ENCODE measurements at places on chromosomes 6 and 20. TPM values are rescaled to one million over a fixed set of nuclear protein-coding genes. Genes with fewer than 3 reads are reported as not detected.

The CASS4 gene
- polyA plus RNA-seq: 65.8 TPM

DNA sequence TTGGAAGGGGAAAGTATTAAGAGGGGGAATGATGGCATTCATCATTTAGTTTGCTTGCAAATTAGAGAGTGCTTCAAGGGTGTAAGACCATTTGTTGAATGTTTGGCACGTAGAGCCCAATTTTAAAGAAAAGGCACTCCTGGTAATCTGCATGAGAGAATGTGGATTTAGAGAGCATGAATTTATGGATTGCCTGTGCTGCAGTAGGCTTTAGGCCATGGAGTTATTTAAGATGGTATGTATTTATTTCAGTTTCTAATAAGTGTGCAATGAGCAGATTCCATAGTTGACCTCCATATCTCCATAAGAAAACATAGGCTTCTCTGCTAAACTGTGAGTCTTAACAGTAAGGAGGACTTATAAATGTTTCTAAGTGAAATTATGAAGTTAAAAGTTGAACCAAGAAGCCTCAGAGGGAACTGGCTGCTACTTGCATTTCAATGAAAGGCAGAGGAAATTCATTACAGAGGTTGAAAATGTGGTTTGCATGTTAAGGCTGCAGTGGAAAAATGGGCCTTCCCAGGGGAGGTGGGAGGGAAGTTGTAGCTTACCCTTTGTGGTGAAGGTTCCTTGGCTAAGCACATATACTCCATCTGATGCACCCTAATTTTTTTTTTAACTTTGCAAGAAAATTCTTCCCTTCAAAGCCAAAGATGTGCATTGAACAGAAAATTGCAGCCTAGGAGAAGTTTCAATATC, 134.2 kb downstream of the CARMIL1 start:
- DNase-seq: no peak

GRCh38 chr20:32804817-32805216, 14.9 kb upstream of the MAPRE1 start:
- no peak for DNase-seq

DNA sequence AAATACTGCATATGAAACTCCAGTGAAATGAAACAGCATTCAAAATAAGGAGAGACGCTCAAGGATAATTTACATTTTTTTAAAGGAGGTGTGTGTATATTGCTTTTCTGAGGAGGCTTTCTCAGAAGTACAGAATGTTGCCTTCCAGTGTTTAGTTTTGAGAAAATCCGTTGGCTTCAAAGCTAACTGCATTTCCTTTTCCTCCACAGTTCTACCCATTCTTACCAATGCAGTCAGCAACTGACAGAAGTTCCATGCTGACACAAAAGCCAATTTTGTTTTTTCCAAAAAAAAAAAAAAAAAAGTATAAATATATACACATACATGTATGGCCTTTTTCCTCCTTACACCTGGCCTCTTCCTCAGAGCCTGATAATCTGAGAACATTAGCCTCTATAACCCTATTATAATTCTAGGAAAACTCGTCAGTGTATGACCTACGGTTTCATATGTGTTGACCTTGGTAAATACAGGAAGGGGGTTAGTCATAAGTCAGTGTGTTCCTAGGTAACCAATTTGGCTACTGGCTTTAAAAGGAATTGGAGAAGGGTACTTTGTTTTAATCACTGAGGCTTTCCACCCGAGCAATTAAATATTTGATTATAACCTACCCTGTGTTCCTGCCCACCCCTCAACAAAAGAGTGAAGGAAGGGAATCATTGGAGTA, 24.2 kb downstream of the MGME1 start:
- DNase-seq: peak; percentile 44

DNA sequence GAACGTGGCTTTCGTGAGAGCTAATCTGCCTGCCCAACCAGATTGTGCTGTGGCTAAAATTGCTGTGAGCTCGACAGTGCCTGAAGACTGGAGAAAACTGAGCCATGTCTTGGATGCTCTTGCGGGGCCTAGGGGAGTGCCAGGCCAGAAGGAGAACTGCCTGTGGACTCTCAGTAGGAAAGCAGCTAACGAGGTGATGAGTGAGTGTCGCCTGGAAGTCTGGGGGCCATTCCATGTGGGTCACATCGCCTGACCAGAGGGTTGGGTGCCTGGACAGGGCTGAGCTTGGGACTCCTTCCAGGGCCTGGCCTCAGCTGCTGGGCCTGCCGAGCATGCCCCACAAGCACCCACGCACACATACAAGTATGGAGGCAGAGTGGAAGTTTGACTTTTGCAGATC, 166.5 kb downstream of the VEGFA start:
- no peak for DNase-seq

- no peak for DNase-seq
These were observed 25.9 kb upstream of the TGM2 start for GRCh38 chr20:38190936-38191371.

GRCh38 chr6:140660295-140660694, 1285.8 kb upstream of the CITED2 start:
- DNase-seq: peak; percentile 33

DNA sequence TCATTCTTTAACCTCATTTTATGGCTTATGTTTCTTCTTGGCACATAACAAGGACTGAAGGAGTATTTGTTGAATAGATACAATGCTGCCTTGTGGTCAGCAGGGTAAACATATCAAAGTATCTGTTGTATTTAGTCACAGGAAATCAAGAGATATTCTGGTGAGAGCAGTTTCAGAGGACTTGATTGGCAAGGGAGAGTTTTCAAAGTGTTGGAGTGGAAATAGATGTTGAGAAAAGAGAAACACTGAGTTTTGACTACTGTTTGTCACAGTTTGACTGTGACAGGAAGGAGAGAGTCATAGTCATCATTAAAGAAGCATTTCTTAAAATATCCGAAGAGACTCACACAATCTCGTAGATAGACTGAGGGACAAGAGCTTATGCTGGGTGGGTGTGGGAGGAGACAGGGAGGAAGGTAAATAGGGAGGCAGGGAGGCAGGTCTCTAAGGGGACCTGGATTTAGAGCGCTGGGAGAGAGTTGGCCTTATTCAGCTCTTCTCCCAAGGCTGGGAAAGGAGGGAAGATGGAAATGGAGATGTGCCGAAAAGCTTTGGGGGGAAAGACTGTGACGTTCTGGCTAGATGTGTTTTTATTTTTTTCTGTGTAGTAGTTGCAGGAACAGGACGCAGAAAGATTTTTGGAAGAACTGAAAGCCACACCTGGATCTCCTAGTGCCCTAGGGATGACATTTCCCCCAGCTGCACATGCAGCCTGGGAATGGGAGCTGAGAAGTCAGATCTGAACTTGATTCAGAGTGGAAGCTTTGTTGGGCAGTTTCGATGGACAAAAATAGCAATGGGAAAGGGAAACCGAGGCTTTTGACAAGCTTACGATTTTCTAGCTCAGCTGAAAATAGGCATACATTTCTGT, 65.0 kb upstream of the IFNGR1 start:
- no peak for DNase-seq

Measured in fibroblast of lung (primary cell).